ENCODE measurements at places on chromosomes 3 and 15. TPM values are rescaled to one million over a fixed set of nuclear protein-coding genes. Genes with fewer than 3 reads are reported as not detected.

DNA sequence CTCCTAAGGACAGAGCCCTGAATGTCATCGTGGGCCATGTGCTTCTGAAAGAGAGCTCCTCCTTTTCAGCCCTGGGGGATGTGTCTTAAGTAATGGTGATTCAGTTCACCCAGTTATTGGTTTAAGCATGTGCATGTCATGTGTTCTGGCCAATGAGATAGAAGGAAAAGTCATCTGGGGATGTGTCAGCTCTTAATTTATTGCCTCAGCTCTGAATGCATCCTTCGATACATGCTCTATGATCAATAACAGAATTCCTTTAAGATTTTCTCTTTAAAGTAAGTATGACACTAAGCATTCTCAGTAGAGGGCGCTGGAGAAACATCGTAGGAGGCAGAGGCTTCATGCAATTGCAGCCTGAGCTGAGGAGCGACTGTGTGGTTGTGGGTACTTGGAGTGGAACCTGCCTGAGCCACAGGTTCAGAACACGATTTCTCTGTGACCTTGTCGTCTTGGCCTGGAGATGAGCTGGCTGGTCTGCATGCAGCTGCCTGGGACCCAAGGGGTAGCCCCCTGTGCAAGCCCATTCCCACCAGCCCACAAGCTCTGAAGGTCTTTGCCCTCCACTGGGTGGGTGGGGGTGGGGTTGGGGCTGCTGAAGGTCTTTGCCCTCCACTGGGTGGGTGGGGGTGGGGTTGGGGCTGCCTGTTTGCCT is 69.5 kb downstream of the C3orf38 start:
- DNase-seq: no peak

DNA sequence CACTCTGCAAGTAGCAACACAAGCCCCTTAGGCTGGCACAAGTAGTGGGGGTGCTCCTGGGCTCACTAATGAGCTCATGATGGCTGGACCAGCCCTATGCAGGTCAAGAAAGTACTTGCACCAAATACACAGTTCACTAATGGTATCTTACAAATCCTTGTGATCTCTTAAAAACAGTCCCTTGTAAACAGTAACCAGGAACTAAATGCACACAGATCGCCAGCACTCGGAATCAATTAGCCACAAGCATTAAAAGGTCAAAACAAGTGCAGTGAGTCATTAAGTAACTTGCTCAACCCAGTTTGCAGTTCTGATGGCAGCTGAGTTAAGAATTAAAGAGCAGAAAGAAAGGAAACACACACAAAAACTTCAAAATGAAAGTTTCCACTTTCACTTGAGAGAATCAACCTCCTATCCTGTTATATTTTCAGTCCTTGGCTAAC is 43.2 kb downstream of the ARHGEF3 start:
- no peak for DNase-seq

- no peak for DNase-seq
Observed at GRCh38 chr3:9883706-9884554, 3.9 kb upstream of the CIDEC start.

- no peak for DNase-seq
Observed at GRCh38 chr3:99686955-99687612, 48.7 kb downstream of the COL8A1 start.

DNA sequence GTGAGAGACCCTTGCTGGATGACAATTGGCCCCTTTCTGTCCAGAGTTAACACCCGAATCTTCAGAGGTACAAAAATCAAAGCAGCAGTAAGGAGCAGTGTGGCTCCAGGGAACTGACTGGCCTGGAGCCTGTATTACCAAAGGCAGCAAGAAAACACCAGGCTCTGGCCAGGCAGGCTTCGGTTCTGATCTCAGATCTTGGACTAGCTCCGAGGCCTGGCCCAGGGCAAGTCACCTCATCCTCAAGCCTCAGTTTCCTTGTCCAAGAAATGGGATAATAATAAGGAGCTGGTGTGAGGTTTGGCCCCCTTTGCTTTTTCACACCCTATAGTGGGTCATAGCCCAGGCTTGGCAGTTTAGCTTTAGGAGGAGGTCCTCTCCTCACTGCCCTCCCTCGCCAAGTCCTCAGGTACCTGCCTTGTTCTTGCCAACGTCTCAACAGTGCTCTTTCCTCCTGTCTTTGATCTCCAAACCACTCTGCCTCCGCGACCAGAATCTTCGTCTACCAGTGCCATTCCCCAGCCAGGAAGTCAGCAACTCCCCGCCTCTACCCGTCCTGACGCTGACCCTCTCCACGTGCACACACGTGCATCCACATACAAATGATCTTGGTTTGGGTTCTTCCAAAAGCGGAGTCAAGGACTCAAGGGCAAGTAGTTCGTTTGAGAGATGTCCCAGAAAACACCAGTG is 82.6 kb upstream of the TLE3 start:
- DNase-seq: no peak

DNA sequence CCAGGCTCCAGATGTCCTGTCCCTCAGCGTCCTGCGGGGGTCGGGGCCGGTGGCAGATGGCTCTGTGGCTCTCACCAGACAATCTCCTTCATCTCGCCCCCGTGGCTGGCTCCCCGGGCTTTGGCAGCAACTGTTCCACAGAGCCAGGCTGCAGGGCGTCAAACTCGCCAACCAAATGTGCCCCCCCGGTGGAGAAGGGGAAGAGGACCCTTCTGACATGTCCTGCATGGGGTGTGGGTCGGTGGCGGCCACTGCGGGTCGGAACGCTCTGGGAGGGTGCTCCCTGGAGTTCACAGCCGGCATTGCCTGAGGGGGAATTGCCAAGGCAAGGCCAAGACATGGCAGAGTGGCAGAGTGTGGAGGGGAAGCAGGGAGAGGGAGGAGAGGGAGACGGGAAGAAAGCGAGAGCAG is 36.0 kb downstream of the BDH1 start:
- DNase-seq: no peak

DNA sequence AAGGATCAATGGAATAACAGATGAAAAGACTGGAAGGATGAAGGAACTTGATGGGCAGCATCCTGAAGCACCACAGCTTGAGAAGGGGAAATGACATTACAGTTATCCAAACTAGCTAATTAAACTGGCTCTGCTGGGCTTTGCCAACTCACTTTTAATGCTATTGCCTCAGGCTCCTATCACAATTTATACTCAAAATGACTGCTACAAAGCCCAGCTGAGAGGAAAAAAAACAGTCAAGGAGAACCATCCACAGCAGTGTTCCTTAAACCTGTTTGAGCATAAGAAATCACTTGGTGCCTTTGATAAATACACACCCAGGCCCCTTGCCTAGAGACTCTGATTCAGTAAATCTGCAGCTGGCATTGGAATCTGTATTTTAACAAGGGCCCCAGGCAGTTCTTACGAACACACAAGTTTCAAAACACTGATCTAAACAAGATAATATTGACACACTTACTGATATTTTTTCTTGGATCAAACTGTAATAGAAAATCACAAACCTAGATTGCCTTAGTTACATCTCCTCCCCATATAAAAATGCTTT is 85.8 kb downstream of the MB21D2 start:
- no peak for DNase-seq

- DNase-seq: no peak
Observed at GRCh38 chr3:44235604-44236484, 5.8 kb upstream of the TOPAZ1 start.

DNA sequence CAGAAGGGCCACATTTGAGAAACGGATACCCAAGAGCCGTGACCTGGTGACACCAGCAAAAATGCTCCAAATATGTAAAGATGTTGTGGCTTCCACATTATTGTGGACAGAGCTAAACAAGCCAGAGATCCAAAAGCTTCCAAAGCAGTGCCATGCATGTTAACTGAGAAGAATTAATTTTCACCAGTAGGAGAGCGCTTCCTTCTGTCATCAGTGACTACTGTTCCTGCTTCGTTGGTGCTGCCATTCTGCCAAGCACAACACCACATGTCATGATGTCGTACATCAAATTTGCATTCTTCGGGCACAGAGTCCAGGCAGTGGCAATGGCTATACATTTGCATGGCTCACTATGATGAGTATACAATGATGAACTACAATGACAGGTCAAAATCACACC is 19.1 kb upstream of the CHST2 start:
- DNase-seq: no peak

DNA sequence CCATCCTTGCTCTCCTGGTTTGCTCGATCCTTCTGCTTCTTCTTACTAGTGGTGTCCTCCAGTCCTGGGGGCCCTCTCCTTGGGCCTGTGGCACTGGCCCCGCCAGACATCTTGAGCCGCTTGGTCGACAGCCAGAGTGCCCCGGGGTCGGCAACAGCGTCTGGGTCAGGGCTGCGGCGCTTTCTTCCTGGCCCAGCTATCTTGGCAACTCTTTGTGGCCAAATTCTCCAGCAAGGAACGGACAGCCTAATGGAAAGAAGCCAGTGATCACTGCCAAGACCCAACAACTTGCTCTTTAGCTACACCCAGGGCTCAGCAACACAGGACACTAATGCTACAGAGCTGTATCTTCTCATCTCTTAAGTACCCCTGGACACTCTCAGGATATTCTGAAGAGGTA is 1.6 kb downstream of the USP19 start:
- DNase-seq: no peak

The TRIM71 gene
- 2.7 TPM for total RNA-seq

The ADAMTS17 gene
- 42.1 TPM for total RNA-seq

The PEX5L gene
- 0.32 TPM for total RNA-seq

The AHSG gene
- total RNA-seq: not detected

The ZNF774 gene
- 8.0 TPM for total RNA-seq

The KIF9 gene
- 5.9 TPM for total RNA-seq

Measured in mesothelial cell of epicardium (in vitro differentiated cells).